ENCODE measurements at places on chromosomes 16 and 17. TPM values are rescaled to one million over a fixed set of nuclear protein-coding genes. Genes with fewer than 3 reads are reported as not detected.
A peak's percentile ranks its signal among the peaks of the same experiment; 100 is the strongest.

- peak; percentile 8 for DNase-seq
Observed at GRCh38 chr16:85303354-85303883, 191.1 kb upstream of the CIBAR2 start.

- no peak for DNase-seq
Observed at GRCh38 chr16:86377251-86378022, 132.9 kb upstream of the FOXF1 start.

DNA sequence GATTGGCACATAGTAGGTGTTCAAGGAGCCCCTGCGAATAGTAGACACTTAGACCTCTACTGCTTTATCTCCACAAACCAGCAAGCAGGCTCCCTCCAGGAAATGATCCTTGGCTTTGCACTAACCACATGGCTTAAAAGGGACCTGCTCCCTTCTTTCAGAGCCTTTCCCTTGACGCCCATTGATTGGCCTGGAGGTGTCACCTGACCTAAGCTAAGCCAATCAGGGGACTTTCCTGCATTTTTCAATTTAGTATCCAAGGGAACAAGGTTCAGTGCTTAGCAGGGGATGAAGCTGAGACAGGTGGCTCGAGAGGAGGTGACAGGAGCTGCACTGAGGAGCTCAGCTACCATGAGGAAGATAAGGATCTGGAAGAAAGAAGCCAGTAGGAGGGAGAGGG lies 52.8 kb downstream of the CLEC19A start:
- DNase-seq: no peak

DNAH2 gene
- 0.51 TPM for total RNA-seq

OR1F1 gene
- total RNA-seq: 0.44 TPM

GRCh38 chr16:57343221-57343620 lies 15.4 kb upstream of the CCL22 start:
- no peak for DNase-seq

KRTAP2-3 gene
- 1.8 TPM for total RNA-seq

TBX4 gene
- total RNA-seq: not detected

DNA sequence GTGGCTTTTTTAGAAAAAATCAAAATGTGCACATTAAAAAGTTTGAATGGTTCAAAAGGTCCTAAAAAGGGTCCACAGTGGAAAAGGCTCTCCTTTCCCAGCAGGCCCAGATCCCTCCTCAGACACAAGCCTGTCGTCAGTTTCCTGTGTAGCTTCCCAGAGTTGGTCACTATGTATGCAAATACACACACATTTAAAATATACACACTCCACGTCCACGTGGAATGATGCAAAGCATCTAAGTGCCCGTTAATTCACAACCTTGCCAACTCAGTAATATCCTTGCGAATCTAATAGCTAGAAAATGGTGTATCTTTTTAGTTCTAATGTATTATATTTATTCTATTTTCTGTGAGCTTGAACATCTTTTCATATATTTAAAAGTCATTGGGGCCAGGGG lies 17.7 kb downstream of the NLRC5 start:
- no peak for DNase-seq

DNA sequence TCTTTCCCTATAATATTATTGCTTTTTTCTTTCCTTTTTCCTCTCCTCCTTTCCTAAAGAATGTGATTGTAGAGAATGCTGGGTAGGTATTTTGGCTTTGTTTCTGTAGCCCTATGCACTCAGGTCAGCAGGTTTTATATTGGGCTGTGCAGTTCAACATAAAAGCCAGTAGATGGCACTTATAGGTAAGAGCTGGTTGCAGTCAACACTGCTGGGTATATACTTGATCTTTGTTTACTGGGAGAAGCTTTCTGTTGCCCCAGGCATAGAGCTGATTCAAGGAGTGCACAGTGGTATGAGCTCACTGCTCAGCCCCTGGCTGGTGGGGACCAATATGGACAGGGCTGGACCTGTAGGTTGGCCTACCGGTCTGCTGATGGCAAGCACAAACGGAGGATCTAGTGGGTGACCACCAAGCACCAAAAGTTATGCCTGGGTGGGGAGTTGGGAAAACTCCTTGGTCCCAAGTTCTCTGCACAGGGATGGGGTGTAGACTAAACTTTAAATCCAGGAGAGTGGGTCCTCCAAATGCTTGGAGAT lies 378.9 kb downstream of the PMP22 start:
- DNase-seq: peak; percentile 65

GRCh38 chr17:68198931-68199836 lies 48.7 kb upstream of the AMZ2 start:
- no peak for DNase-seq

DNA sequence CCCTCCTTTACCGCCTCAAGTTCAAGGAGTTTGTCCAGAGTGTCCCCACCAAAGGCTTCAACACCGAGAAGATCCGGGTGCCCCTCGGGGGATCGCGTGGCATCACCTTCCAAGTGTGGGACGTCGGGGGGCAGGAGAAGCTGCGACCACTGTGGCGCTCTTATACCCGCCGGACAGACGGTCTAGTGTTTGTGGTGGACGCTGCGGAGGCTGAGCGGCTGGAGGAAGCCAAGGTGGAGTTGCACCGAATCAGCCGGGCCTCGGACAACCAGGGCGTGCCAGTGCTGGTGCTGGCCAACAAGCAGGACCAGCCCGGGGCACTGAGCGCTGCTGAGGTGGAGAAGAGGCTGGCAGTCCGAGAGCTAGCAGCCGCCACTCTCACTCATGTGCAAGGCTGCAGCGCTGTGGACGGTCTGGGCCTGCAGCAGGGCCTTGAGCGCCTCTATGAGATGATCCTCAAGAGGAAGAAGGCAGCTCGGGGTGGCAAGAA lies 1.1 kb downstream of the ARL4D start:
- peak; percentile 12 for DNase-seq

EMC6 gene
- total RNA-seq: 52.3 TPM

UTS2R gene
- total RNA-seq: not detected

- no peak for DNase-seq
Observed at GRCh38 chr17:8338753-8339140, 893 bp upstream of the ODF4 start.

GRCh38 chr16:8905168-8905762 lies 23.1 kb downstream of the LITAFD start:
- no peak for DNase-seq

DNA sequence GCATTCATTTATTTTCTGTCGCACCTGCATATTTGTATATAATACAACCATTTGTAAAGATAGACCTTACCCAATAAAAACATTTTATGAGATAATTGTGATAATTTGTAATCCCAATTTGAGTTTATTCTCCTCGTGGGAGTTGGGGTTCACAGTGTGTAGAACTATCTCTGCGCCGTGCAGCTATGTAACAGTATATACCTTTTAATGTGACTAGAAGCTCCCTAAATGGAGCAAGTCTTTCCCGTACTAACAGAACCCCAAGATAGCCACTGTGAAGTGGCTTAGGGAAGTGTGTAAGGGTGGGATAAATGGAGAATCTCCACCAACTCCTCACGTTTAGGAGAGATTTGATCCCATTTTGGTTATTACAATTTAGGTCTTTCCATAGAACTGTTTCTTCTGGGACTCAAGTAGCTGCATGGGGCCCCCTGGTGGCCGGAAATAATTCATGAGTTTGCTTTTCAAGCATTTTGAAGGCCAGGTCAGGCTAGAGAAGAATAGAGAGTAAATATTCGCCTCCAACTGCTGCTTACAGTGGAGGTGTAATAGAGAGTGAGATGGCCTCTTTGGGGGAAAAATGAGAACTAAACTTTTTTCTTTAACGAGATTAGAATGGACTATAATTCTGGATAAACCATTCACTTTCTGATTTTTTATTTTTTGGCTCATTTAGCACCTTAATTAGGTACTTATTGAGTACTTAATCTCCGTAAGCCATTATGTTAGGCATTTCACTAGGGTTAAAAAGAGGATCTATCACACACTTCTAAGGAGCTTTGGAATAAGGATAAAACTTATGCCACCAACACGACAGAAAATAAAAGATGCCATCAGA lies 4.5 kb downstream of the TMEM100 start:
- DNase-seq: no peak

- DNase-seq: no peak
Observed at GRCh38 chr17:80456465-80457235, 19.8 kb downstream of the NPTX1 start.

DNA sequence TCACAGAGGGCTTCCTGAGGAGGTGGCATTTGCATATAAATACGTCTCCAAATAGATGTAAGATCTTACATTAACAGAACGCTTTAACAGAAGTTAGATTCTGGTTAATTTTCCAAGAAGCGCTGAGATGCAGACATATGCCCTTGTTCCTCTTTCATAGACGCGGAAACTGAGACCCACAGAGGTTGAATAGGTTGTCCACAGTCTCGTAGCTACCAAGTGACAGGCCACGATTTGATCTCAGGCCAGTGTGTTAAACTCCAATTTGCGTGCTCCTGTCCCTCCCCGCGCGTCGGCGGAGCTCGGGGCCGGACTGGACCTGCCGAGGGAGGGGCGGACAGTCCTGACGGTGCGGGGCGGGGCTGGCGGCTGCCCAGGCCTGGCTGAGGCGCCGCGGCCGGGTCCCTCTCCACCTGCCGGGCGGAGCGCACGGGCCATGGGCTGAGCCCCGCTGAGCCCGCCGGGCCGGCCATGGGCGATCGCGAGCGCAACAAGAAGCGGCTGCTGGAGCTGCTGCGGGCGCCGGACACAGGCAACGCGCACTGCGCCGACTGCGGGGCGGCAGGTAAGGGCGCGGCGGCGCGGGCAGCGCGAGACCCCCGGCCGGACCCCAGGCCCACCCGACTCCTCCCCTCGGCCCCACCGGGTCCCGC lies at the start of gene ADAP2:
Gene ADAP2, plus strand, starts transcription at position 402 of the 653 bp plus-strand sequence. Its CDS starts 70 bp downstream, at position 472.
- no peak for DNase-seq

- DNase-seq: no peak
Observed at GRCh38 chr17:63232565-63233310, 213.4 kb downstream of the CYB561 start.

CACNA1H gene
- total RNA-seq: not detected

RAB11FIP4 gene
- total RNA-seq: 9.0 TPM

- no peak for DNase-seq
Observed at GRCh38 chr17:69050999-69051775, 9.5 kb downstream of the ABCA9 start.

DNA sequence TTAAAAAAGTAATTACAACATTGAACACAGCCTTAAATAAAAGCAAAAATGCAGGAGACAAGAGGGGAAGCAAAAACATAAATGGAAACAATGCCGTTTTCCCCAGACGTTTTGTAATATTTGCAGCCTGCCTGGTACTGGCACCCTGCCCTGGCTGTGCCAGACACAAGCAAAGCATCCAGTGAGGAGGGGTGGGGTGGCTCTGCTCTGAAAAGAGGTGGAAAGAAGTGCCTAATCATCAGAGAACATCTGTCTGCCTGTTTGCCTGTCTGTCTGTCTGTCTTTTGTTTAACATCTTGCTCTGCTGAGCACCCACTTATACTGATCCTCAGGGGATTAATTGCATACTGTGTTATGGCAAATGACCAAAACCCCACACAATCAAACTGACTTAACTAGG lies 62.7 kb downstream of the C16orf82 start:
- no peak for DNase-seq

DNA sequence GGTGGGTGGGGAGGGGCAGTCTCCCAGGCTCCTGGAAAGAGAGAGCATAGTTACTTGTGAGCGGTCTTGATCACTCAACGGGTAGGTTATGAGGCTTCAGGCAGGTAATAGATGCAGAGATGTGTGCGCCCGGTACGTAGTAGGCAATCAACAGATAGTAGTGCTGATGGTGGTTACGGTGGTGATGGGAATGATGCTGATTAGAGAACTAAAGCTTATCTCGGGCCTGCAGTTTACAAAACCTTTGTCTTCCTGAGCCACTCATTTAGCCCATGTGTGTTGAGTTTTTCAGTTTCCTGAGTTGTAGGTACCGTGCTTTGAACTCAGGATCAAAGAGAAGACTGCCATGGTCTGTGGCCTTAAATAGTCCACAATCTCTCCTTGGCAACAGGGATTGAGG lies 401.0 kb downstream of the SNX29 start:
- DNase-seq: no peak

Data from foreskin keratinocyte (primary cell).